ENCODE measurements at places on chromosomes 6 and 20.

DNA sequence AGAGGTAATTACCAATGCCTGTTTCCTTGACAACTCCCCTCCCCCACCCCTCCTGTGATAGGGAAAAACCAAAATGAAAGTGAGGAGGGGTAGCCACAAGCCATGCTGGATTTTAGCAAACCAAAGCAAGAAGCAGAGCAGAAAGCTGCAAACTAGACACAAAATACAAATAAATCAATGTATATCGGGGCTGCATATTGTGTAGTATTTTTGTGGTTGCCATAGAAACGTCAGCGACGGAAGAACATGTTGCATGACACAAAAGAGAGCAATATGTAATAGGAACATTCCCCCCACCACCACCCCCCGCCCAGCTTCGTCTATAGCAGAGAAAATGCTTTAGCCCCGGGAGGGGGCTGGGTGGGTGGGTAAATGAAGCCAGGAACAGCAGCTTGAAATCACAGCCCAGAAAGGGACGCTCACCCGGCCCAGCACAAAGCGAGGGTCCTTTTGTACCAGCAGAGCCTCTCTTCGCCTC is 548 bp downstream of the AGPAT4 start:
- peak; percentile 36 for DNase-seq

DNA sequence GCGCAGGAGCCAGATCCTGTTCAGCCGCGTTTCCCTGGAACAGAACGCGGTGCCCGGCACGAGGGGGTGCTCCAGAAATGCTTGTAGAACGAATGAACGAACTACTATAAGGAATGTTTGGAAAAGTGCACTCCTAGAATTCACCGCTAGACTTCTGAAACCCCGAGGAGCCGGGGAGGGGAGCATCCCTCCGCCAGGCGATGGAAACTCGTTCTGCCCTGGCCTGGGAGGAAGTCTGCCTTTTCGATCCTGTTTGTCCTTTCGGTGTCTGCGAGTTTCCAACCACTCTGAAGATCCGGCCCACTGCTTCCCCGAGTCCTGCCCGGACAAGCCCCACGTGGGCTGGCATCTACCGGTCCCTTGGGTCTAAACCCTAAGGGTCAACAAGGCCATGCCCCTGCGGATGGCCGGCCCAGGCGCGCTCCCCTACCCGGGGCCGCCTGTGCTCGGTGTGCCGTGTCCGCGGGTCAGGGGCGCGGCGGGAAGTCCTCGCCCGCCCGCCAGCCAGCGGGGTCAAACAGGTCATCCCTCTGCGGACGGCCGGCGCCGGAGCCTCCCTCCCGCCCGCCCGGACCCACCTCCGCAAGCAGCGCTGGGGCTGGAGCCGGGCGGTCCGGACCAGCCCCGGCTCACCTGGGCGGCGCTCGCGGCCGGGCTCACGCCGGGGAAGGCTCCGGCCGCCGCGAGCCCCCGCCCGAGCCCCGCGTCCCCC is 526 bp downstream of the SULF2 start:
- DNase-seq: peak; percentile 58

DNA sequence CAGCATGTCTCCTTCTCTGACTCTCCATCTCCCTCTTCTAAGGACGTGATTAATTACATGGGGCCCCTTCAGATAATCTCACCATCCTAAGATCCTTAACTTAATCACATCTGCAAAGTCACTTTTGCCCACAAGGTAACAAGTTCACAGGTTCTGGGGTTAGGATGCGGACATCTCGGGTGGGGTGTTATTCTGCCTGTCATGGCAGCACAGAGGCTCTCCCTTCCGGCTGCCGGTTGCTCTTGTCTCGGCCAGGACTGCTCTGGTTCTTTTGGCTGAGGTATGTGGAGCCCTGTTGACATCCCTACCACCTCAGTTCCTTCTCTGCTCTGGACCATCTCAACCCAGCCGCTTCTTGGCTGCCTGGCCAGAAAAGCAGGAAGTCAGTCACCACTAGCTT is 4.2 kb upstream of the CST11 start:
- no peak for DNase-seq

- DNase-seq: no peak
Measured at GRCh38 chr6:130457605-130458004, 91.8 kb downstream of the TMEM200A start.

- no peak for DNase-seq
Measured at GRCh38 chr6:33321227-33321626, 3.7 kb upstream of the ZBTB22 start.

- DNase-seq: peak; percentile 69
Measured at GRCh38 chr6:47655719-47656595, 42.4 kb upstream of the ADGRF4 start.

DNA sequence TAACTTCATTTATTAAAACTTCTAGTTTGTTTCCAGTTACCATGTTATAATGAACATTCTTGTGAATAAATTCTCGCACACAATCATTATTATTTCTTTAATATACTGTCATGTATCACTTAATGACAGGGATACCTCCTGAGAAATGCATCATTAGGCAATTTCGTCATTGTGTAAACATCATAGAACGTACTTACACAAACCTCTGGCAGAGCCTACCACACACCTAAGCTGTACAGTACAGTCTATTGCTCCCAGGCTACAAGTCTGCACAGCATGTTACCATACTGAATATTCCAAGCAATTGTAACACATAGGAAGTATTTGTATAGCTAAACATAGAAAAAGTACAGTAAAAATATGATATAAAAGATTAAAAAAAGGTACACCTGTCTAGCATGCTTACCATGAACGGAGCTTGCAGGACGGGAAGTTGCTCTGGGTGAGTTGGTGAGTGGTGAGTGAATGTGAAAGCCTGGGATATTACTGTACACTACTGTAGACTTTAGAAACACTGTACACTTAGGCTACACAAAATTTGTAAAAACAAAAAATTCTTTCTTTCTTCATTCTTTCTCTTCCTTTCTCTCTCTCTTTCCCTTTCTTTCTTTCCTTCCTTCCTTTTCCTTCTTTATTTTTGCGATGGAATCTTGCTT is 268.2 kb upstream of the SOX4 start:
- DNase-seq: no peak

DNA sequence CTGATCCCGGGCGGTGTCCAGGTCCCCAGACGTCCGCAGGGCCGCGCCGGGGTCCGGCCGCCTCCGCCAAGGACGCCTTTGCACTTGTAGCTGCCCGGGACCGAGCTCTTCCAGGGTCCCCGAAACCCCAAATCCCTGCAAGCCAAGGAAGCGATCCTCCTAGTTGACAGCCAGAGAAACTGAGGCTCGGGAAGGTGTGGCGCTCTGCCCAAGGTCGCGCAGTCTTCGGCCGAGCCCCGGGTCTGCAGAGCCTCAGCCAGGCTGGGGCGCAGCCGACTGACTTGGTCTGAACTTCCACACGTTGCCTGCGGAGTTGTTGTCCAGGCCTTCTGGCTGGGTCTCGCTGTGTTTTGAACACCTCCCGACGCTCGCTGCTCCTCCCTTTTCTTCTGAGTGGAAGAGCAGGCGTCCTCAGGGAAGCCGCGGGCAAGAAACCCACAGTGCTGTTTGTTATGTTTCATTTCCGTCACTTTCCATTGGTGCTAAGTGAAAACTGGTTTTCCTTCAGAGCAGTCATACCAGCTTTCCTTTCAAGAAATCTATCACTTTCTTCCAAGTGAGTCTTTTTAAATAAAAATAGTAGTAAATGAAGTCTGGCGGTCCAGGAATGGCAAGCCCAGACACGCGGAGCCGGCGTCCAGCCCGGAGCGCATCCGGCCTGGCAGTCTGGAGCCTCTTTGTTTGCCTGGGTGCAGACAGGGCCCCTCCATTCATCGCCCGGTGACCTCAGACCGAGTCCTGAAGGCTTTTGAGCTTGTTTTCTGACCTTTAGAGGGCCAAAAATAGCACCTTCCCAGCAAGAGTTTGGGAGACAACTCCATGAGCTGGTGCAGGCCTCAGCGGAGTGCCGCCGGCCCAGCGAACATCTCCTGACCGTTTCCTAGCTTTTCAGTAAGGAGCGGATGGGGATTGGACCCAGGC is 698 bp downstream of the FAM210B start:
- DNase-seq: peak; percentile 73

DNA sequence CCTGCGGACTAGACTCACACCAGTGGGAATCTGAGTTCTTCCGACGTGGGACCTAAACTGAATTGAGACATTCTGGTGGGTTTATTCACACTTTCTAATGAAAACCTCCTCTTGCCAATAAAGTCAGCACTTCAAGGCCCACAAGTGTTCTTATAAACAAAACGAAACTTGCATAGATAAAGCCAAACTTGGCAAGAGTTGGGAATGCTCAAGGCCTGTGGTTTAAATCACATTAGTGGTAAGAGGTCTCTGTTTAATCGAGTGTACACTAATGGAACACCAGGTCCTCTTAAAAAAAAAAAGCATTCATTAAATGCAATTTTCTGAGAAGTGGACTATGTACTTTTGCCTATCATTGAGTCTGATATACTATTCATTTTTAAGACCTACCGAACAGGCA is 143.3 kb downstream of the SMOC2 start:
- DNase-seq: peak; percentile 6

DNA sequence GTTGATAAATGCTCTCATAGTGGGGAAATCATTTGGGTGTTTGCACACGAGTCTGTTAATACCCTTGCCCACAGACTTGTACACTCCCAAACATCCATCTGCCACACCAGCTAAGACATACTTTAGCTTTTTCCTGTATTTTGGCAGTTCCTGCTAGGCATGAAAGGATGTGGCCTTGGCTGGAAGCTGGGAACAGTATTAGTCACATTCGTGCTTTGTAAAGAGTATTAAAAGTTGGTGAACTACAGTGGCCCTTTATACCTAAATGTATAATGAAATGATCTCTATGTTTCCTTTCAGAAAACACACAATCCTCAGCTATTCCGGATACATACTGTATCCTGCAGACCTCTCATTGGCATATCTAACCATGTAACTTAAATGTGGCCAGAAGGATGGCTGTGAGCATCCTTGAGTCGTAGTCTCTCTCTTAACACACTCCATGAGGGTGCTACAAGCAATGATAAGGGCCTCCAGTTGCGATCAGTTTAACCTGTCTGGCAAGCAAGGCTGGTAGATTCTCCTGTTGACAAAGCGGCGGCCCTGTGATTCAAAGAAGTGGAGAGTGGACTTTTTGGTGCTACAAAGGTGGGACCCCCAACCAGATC is 1.5 kb downstream of the LEMD2 start:
- peak; percentile 54 for DNase-seq

DNA sequence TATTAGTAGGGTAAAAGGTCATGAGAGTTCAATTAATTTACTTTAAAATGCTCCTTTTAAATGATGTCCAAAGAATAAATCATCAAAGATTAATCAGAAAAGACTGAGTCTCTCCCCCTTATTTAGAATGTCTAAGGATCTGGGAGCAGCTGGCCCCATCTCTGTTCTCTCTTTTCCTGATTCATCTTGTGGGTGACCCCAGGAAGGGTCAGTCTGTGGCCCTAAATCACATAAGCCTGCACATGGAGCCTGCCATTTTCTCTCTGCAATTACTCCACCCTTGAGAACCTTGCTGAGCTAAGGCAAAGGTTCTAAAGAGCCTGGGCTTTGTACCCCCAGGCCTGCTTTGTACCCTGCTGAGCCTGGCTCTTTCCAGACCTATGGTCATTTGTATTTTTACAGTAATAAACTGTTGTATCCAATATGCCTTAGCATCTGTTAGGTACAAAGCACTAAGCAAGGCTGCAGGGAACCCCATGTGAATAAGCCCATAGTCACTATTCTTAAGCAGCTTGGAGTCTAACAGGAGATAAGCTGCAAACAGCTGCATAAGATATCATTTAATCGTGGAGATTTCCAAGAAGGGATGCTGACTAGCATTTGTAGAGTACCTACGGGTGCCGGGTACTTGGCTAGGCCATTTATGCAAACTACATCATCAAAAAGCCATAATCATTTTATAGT is 431.0 kb upstream of the MARCKS start:
- DNase-seq: no peak

DNA sequence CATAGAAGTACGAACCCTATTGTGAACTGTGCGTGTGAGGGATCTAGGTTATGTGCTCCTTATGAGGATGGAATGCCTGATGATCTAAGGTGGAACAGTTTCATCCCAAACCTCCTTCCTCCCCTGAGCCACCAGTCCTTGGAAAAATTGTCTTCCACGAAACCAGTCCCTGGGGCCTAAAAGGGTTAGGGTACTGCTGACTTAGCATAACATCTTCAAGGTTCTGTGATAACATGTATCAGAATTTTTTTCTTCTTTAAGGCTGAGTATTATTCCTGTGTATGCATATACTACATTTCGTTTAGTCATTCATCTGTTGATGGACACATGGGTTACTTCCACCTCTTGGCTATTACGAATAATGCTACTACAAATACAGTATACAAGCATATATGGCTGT is 80.2 kb downstream of the TSHZ2 start:
- DNase-seq: no peak

DNA sequence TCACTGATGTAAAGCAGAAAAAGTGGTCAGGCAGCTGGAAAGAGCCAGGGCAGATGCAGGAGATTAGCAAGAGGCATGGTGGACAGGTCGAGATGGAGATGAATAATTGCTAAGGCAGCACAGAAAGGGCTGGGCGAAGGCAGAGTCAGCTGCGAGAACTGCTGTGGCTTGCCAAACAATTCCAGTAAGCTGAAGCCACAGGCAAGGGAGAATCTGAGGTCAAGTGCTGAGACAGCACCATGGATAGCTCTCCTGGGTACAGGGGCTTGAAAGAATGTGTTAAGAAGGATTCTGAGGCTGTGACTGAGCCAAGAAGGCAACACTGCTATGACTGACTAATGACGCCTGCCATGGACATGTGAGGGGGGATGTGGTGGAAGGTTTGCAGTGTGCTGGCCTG is 220.8 kb upstream of the FOXA2 start:
- DNase-seq: peak; percentile 82

- peak; percentile 33 for DNase-seq
Measured at GRCh38 chr6:136502786-136503185, 47.4 kb downstream of the MAP7 start.

DNA sequence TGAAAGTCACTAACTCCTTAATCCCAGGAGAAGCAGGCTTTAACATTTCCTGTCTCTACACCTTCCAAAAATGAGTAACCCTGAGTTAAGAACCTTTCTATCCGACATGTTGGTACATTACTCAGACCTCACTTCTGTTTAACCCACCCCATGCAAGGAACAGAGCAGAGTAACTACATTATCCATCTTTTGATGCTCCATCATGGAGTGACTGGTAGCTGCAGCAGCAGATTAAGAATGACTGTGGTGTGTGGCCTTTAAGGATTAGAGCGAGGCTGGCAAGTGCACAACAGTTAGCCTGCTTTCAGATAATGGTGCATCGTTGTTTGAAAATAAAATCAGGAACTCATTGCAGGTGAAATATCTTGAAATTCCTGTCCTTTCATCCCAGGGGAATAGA is 2.0 kb downstream of the TRAF3IP2 start:
- DNase-seq: peak; percentile 37
